ENCODE measurements at places on chromosomes 11 and 22.

DNA sequence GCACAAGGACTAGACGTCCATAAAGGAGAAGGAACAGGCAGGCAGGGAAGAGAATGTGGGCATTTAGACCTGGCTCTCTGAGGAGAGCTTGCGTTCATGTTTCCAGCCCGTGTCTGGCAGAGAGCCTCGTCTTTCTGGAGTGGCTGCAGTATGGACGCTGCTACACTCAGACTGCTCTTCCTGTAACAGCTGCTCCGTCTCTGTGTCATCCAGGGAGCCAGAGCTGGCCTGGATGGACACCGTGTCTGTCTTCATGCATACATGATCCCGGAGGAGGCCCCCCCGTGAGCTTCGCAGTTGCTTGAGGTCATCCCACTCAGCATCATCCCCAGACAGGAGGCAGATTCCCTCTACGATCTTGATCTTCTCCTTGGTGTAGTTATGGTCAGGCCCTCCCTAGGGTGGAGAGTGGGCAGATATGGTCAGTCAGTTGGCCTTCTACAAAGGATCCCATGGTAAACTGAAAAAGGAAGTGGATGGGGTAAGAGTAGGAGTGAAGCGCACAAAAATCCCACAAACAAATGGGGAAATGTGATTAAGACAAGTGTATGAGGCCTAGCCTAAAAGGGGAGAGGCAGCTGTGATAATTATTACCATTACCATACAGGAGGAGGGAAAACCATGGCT, 13.0 kb upstream of the CKAP5 start:
- DNase-seq, result no peak

GRCh38 chr11:84963240-84963639, 663.9 kb downstream of the DLG2 start:
- no peak for DNase-seq

GRCh38 chr11:103601225-103601846, 435.1 kb upstream of the DDI1 start:
- DNase-seq, result peak; percentile 31

GRCh38 chr22:39146256-39147101, 6.0 kb downstream of the CBX7 start:
- no peak for DNase-seq

- DNase-seq, result no peak
Measured at GRCh38 chr11:14262271-14262846, 96.6 kb downstream of the RRAS2 start.

GRCh38 chr11:134252346-134253187, 585 bp downstream of the THYN1 start:
- DNase-seq, result no peak

DNA sequence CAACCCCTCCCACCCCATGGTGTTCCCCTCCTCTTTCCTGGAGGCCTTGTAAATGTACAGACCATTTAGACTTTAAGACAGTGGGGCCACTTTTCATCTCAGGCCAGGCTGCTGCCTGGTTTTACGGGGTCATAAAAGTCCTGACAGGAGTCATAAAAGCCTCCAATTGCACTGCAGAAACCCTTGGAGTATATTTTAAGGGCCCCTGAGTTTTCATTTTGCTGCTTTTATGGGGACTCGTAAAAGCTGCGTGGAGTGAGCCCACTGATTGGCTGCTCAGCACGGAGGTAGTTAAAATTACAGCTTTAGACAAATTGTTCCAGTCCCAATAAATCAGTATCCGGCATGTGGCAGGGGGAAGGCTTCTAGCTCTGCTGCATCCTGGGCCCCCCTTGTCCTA, 627.6 kb downstream of the NTM start:
- no peak for DNase-seq

DNA sequence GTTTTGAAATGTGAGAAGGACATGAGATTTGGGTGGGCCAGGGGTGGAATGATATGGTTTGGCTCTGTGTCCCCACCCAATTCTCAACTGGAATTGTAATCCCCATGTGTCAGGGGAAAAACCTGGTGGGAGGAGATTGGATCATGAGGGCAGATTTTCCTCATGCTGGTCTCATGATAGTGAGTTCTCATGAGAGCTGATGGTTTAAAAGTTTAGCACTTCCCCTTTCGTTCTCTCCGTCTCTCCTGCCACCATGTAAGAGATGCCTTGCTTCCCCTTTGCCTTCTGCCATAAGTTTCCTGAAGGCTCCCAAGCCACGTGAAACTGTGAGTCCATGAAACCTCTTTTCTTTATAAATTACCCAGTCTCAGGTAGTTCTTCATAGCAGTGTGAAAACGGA, 113.5 kb downstream of the FCHSD2 start:
- DNase-seq, result no peak

DNA sequence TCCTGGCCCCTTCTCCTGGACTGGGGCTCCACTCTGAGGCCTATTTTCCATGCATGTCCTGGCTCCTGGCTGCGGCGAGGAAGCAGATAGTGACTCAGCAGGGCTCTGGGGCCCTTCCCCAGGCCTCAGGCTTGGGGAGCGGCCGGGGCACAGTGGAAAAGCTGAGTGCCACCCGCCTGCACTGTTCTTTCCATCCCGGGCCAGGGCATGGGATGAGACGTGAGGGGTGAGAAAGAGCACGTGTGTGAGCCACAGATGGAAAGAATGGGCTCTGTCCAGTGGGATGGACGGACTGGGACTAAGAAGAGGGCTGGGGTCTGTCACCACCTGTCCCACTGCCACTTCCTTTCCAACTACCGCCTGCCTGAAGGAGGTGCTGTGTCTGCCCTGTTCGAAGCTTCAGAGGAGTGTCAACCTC, 12.8 kb downstream of the SLC37A2 start:
- no peak for DNase-seq

GRCh38 chr11:73781303-73781702, 6.4 kb upstream of the MRPL48 start:
- DNase-seq, result no peak

DNA sequence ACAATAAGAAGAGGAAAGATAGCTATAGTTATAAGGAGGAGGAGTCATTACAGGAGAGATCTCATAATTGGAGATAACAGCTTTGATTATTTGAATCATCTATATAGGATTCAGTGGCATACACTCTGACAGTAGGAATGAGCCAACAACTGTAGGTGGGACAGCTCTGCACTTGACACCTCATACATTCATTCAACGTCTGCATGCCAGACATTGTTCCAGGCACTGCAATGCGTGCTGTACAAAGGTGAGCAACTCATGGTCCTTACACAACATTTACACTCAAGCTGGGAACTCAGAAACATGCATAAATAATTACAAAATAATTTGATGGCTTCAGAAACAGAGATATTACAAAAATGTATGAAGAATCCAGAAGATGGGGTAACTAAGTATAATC, 154.3 kb downstream of the MSANTD4 start:
- no peak for DNase-seq

- no peak for DNase-seq
Measured at GRCh38 chr11:10556590-10556989, 11.9 kb downstream of the LYVE1 start.

DNA sequence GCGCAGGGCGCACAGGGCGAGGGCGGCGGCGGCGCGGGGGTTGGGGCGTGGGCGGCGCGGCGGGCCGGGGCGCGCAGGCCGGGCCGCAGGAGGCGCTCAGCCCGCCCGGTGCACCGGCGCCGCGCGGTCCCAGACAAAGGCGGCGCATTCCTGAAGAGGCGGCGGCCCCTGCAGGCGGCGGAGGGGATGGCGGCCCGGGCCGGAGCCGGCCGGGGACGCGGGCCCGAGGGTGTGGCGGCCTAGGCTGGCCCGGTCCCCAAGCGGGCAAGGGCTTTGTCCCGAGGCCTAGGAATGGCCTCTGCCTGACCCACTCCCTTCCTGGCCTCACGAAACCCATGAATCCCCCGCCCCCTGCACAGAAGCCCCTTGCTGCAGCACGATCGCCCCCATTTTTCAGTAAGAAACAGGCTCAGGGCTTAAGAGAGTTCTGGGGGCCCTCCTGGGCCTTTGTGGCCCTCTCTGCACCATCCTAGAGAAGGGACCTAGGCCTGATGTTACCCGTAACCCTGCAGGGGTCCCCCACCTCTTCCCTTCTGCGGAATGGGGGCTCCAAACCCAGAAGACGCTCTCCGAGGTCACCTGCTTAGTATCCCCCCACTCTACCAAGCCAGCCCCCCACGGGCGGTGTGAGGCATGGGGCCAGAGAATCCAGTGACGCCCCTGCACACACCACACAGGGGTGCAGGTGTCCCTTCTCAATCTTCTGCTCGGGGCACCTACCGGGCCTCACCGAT, at the start of gene RTN4R:
Gene RTN4R, minus strand, starts transcription at position 40 of the 734 bp plus-strand sequence. CDS start 226 bp downstream, outside the sequence.
- peak; percentile 62 for DNase-seq

GRCh38 chr22:47230251-47230650, 467.8 kb downstream of the TBC1D22A start:
- no peak for DNase-seq

DNA sequence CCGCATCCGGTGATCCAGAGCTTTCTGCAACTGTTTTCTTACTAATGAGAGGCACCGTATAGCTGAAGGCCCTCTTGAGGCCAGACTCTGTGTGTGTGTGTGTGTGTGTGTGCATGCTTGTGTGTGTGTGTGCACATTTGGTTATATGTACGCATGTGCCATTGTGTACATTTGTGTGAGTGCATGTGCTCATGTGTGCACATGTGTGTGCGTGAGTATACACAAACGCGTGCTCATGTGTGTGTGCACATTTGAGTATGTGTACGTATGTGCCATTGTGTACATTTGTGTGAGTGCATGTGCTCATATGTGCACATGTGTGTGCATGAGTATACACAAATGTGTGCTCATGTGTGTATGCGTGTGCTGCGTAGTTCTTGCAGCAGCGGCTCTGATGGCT, 12.3 kb upstream of the FGF19 start:
- no peak for DNase-seq

GRCh38 chr11:76699451-76700091, 29.0 kb upstream of the LRRC32 start:
- DNase-seq, result no peak

DNA sequence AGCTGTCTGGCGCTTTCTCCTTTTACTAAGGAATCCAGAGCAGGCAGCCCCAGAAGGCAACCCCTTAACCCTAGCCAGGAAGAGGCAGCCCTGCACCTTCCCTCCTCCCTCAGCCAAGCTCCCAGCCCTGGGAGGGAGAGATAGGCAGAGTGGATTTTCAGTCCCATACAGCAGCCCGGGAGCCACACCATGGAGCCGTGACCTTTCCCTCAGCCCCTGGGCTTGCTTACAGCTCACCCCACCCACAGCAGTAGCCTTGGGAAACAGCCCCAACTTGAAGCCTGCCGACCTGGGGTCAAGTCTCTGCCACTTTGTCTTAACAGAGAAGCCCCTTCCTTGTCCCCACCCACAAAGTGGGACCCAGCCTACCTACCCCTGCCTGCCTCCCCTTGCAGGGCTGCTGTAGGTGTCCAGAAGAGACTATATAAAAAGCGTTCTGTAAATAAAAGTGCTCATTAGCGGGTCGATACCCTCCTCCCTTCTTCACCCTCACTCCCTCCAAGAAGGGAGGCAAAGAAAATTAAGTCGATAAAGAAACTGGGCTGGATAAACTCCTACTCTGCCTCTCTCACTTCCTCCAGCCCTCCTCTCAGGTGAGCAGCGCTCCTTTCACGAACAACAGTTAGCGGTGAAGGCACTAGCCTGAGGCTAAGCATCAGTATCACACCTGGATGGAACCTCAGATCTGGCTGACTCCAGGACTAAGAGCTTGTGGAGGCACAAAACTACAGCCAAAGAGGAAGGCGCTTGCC, 4.2 kb downstream of the TST start:
- no peak for DNase-seq

DNA sequence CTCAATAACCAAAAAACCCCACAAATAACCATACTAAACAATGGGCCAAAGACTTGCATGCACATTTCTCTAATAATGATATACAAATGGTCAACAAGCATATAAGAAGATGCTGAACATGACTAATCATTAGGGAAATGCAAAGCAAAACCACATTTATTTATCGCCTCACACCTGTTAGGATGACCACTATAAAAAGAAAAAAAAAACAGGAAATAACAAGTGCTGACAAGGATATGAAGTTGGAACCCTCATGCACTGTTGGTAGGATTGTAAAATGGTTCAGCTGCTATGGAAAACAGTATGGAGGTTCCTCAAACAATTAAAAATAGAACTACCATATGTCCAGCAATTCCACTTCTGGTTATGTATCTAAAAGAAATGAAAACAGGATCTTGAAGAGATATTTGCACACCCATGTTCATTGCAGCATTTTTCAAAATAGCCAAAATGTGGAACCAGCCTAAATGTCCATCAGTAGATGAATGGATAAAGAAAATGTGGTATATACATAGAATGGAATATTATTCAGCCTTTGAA, 66.2 kb downstream of the AMBRA1 start:
- no peak for DNase-seq

DNA sequence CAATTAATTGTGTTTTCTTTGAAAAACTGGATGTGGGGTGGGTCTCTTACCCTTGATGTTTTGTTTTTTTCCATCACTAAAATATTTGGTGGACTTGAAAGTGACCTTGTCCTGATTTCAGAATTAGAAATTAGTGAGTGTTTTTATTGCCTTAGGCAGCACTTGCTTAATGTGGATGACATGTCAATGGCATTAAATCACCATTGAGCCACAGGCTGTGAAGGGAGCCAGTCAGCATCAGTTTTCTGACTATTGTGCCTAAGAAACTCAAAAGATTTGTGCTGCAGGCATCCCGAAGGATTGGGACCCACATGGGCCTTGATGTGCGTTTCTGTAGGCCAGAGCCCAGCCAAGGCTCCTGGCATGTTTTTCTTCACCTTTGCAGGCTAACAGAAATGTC, 53.8 kb downstream of the SWAP70 start:
- DNase-seq, result no peak

Data from thymus (tissue), 14 donors.